ENCODE measurements at places on chromosomes 13 and 19.
A peak's percentile ranks its signal among the peaks of the same experiment; 100 is the strongest.

- DNase-seq = peak; percentile 74
Measured at GRCh38 chr19:45569619-45570421, 14.8 kb downstream of the OPA3 start.

- peak; percentile 93 for DNase-seq
Measured at GRCh38 chr19:3606690-3607289, at the start of gene TBXA2R. TSS of gene TBXA2R (minus strand) at chr19:3606875. CDS start at chr19:3600634, 6,241 bp downstream.

DNA sequence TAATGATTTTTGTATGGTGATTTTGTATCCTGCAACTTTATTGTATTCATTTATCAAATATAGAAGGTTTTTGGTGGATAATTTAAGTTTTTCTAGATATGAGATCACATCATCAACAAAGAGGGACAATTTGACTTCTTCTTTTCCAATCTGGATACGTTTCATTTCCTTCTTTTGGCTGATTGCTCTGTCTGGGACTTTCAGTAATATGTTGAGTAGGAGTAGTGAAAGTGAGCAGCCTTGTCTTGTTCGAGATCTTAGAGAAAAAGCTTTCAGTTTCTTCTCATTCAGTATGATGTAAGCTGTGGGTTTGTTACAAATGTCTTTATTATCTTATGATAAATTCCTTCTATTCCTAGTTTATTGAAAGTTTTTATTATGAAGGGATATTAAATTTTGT, 352.0 kb upstream of the DACH1 start:
- DNase-seq = no peak

- peak; percentile 71 for DNase-seq
Measured at GRCh38 chr19:6263735-6264444, 15.9 kb downstream of the MLLT1 start.

DNA sequence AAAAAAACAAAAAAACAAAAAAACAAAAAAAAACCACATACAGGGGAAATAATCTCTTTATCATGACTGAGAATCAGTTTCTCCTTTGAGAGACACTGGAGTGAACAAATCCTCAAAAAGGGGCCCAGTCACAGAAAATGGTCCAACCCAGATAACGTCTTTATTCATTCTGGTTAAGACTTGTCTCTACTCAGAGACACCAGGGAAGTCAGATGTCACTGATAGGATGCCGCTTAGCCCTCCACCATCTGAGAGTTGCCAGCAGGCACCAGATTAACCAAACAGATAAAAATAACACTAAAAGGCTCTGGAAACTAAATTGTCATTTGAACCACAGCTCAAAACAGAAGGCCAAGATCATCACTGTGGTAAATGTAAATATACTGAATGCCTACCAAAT, 1163.4 kb upstream of the ATXN8OS start:
- no peak for DNase-seq

DNA sequence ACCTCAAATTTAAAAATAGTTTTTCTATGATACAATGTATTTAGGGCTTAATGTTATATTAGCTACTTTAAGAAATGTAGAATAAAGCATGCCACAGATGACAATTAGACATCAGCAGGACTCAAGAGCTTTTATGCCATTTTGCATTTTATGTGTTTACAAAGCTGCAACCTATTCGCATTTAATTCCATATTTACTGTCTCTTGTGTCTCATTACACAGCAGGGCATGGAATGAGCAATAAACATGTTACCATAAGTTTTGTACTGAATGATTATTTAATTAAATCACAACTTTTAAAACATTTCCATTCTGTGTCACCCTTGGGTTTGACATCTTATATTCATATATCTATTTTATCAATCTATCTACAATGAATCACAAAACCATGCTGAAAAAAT, 1756.9 kb downstream of the PCDH9 start:
- DNase-seq = no peak

- no peak for DNase-seq
Measured at GRCh38 chr19:14786421-14786851, 8.1 kb upstream of the ADGRE2 start.

DNA sequence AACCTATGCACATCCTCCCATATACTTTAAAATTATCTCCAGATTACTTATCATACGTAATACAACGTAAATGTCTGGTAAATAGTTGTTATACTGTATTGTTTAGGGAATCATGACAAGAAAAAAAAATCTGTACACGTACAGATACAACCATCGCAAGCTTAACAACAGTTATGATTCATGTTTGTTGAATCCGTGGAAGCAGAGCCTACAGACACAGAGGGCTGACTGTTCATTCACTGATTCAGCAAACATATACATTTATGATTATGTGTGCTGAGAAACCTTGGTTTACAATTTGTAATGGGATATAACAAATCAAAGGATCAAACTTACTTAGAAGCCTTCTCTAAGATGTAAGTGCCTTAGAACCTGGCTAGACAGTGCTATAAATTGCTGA, 1.5 kb downstream of the ZNF260 start:
- no peak for DNase-seq
